ENCODE measurements at places on chromosomes 1 and 21.
A peak's percentile ranks its signal among the peaks of the same experiment; 100 is the strongest.

DNA sequence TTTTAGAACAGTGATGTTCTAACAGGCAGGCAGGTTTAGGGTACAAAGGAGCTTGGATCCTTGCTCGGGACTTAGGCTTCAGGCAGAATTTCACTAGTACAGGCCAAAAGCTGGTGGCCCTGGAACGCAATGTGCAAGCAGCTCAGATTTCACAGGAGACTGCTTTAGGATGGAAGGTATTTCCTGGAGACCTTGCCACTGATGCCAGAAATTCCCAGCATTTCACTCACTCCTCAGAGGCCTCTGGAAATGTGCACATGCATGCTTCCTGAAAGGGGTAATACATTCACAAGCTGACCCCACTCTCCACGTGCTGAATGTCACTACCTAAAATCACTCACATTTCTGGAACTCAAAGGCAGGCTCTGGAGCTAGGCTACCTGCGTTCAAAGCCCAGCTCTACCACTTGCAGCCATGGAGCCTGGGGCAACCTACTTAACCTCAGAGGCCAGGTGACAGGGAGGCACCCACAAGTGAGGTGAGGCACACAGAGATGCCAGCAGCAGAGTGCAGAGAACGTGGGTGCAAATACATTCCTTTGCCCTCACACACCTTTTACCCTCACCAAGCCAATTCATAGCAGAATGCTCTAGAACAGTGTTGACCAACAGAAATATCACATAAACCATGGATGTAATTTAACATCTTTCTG lies 56.5 kb downstream of the CDC7 start:
- peak; percentile 34 for DNase-seq

DNA sequence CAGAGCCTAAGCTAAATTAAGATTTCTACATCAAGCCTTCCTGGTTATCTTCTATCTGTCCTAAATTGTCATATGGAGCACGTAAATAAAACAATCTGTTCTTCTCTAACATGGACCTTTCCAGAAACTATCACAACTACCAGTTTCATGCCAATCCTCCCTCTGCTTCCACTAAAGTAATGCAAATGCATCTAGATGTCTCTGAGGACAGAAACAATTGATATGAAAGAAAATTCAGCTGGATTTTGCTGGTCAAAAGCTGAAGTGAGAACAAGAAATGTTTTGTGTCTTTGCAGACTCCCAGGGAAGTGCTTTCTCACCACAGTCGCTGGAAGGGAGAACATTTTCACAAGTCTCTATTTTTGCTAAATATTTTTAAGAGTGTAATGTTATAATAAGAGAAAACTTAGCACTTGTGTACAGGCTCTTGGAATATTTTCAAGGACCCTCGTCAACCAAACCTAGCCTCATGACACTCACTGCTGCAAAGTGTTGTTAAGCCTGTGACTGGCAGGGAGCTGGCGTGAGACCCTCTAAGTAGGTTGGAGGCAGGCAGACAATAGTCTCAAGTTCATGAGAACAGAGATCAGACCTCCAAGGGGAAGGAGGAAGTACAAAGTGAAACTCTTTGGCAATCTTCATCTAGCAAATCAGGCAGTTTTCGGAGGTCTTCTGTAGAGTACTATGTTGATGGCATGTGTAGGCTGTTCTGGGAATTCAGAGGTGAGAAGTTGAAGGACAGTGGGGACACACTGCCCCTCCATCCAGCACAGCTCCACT lies 38.8 kb downstream of the DNASE2B start:
- DNase-seq, result no peak

DNA sequence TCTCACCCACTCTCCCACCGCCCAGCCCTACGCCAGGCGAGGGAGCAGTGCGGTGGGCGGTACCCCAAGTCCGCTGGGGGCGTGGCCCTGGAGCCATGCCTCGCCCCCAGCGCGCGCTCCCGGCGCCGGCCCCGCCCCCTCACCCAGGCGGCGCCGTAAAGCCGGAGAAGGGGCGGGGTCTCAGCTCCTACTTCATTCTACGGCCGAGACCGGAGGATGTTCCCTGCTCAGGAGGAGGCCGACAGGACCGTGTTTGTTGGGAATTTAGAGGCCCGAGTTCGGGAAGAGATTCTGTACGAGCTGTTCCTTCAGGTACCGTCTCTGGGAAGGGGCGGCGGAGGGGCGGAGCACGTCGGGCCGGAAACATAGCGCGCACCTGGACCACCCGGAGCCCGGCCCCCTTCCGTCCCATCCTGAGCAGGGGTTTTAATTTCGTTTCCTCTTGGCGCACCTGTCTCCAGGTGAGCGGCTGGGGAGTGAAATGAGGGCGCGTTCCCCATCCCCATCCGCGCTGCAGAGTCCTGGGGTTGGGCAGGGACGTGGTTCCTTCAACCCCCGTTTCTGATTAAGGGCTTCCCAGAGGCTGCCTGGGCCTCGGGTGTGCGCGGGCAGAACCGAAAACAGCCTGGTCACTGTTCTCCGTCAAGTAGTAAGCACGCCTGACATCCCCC lies at the start of gene RBM11:
Gene RBM11 (plus strand): TSS at position 187 of the 671 bp plus-strand sequence. CDS start 30 bp downstream, at position 217.
- DNase-seq, result peak; percentile 18

DNA sequence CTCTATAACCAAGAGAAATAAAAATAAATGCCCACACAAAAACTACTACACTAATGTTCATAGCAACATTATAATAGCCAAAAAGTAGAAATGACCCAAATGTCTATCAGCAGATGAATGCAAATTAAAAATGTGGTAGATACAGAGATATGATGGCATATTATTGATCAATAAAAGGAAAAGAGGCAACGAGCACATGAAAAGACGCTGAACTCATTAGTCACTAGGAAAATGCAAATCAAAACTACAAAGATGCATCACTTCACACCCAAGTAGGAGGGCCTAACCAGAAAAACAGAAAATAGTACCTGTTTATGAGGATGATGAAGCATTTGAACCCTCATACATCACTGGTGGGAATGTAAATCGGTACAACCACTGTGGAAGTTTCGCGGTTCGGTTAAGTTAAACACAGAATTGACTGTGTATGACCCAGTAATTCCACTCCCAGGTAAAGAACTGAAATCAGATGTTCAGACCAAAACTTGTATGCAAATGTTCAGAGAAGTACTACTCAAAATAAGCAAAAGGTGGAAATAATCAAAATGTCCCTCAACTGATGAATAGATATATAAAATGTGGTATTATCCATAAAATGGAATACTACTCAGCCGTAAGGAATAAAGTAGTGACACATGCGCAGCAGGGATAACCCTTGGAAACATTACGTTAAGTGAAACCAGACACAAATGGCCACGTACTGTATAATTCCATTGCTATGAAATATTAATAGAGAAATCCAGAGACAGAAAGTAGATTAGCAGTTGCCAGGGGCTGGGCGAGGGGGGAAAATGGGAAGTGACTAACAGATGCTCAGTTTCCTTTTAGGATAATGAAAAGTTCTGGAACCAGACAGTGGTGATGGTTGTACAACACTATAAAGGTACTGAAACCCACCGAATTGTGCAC lies 3.1 kb downstream of the USP48 start:
- DNase-seq, result no peak

DNA sequence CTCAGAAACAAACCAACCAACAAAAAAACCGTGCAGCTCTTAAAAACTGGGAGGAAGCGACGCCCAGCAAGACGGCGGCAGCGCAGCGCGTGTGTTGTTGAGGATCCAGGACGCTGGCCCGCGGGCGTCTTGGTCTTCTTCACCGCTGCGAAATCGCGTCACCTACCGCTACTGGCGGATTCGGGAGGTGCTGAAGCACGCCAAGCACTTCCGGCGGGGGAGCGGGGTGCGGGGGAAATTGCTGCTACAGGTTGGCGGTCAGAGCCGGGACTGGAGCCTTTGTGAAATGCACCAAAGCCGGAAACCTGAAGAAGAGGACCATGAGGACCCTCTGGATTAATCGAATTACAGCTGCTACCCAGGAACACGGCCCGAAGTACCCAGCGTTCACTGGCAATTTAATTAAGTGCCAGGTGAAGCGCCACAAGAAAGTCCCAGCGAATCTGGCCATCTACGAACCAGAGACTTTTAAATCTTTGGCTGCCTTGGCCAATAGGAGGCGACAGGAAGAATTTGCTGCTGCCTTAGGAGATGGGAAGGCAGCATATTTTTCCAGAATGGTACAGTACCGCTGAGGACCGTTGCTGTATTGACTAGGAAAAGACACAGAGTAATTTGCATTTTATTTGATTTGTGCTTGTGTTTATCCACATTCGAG lies 11.9 kb upstream of the RIPPLY3 start:
- no peak for DNase-seq

- DNase-seq, result peak; percentile 58
These were observed 245.3 kb upstream of the RUNX1 start for GRCh38 chr21:35294231-35294898.
